Fibroblast of villous mesenchyme (primary cell): ENCODE measurements at places on chromosomes 11 and 22. TPM values are rescaled to one million over a fixed set of nuclear protein-coding genes. Genes with fewer than 3 reads are reported as not detected.

Gene MALAT1
- total RNA-seq = 12,351 and 16,563 TPM in 2 replicates

Gene TRMU
- total RNA-seq = 21.6 and 31.1 TPM in 2 replicates

Gene PANX3
- total RNA-seq = under 0.01 TPM in 1 of 2 replicates, not detected in the other

Gene RAPSN
- under 0.01 and 0.43 TPM in 2 replicates for total RNA-seq

Gene WNT11
- total RNA-seq = under 0.01 TPM in 1 of 2 replicates, not detected in the other

Gene CREB3L1
- total RNA-seq = 40.6 and 66.7 TPM in 2 replicates

Gene SPA17
- total RNA-seq = 12.1 and 13.5 TPM in 2 replicates

Gene TRPC6
- 26.4 and 35.8 TPM in 2 replicates for total RNA-seq

Gene KCNE3
- under 0.01 and 0.64 TPM in 2 replicates for total RNA-seq
